ENCODE measurements at places on chromosomes 5 and 9. TPM values are rescaled to one million over a fixed set of nuclear protein-coding genes. Genes with fewer than 3 reads are reported as not detected.

GRCh38 chr5:138585157-138585556 lies 10.0 kb upstream of the HSPA9 start:
- H3K4me3 ChIP-seq, result no peak overlapping the region
- no peak overlapping the region for H3K27ac ChIP-seq
- no peaks in the 10 kb centered on the region for H3K36me3 ChIP-seq
- peaks cover 1% of the 10 kb centered on the region for H3K27me3 ChIP-seq
- H3K4me1 ChIP-seq, result no peaks in the 10 kb centered on the region

DNA sequence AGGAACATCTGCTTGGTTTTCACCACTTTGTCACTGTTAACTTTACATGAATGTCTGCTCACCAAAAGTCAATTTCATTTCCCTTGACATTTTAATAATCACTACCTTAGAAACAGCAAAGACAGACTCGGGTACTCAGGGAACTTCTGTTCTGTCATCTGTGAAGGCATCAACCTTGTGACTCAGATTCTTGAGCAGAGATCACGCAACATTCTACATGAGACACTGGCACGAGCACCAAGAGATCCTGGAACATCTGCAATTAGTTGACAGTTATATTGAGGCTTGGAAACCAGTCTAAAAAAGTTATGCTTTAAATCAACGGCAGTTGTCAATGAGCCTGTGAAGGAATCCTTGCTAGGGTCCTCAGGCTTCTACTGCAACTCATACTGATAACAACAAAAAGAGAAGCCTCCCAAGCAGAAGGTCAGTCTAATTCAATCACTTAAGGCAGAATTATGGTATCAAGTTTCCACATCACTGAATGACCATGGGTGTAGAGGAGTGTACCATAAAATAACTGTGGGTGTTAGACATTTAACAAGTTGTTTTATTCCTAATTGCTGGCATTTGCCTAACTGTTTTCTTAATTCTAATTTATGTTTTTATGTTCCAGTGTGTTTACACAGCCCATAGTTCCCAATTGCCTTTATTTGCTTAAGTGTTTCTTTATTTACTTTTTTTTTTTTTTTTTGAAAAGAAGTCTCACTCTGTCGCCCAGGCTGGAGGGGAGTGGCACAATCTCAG lies 3.3 kb upstream of the PBX3 start:
- no peak for DNase-seq
- H3K27me3 ChIP-seq, result peaks cover 3% of the 10 kb centered on the region
- H3K27ac ChIP-seq, result no peak overlapping the region
- H3K4me1 ChIP-seq, result peaks cover 11% of the 10 kb centered on the region
- no peak overlapping the region for H3K4me3 ChIP-seq

DNA sequence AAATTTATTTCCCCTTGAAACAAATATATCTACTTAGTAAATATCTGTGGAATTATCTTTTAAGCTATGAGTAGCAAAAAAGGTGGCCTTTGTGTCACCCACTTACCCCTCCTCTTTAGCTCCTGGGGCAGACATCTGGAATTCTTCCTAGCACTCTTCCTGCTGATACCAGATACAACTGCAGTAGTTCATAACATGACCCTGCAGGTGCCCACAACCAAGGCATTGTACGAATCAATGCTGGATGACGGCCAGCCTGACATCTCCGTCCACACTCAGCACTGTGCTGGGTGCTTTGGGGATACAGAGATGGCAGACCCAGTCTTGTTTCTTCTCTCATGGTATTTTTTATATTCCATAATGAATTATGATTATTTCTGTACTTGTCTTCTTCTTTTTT lies 152.3 kb downstream of the GOLPH3 start:
- peaks cover 4% of the 10 kb centered on the region for H3K4me1 ChIP-seq
- no peaks in the 10 kb centered on the region for H3K27me3 ChIP-seq
- H3K4me3 ChIP-seq, result no peak overlapping the region
- H3K36me3 ChIP-seq, result no peaks in the 10 kb centered on the region

The FBXL17 gene
- total RNA-seq, result 3.0 TPM

- H3K27ac ChIP-seq, result no peak overlapping the region
- H3K27me3 ChIP-seq, result no peaks in the 10 kb centered on the region
- DNase-seq, result no peak
- H3K36me3 ChIP-seq, result peaks cover 9% of the 10 kb centered on the region
- no peak overlapping the region for H3K4me3 ChIP-seq
These were observed 8.9 kb downstream of the F2R start for GRCh38 chr5:76724871-76725270.

The N4BP3 gene
- total RNA-seq, result 33.4 TPM

DNA sequence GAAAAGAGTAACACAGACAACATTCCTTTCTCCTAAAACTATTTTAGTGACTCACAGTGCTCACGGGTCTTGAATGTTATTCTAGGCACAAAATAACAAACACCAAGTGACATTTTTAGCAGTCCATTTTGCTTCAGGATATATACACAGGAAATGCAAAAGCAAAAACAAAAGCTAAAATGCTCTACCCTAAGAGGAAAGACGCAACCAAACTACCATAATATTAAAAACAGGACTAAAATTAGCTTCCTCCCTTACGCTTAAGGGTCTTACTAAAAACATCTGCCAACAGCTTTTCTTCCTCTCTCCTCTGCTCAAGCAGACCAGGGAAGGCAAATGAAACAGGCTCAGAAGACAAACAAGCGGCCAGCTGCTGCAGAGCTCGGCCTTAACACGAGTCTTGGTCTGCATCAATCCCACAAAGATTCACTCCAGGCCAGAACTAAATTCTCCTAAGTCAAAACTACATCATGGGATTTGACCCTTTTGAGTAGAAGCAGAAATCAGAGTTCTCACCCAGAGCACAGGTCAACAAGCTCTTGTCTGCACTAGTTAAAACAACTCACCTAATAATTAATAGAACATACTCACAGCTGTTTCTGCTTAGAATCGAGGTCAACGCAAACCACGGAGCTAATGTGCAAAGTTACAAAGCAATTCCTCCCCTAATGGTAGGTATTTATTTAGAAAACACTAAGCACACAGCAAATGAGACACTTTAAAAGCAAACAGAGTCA lies 62.3 kb downstream of the RAPGEF1 start:
- no peaks in the 10 kb centered on the region for H3K27me3 ChIP-seq
- H3K36me3 ChIP-seq, result peaks cover 11% of the 10 kb centered on the region
- peaks cover 83% of the 10 kb centered on the region for H3K4me1 ChIP-seq
- no peak for DNase-seq

The ADAMTS2 gene
- total RNA-seq, result not detected

The CCL27 gene
- 0.43 TPM for total RNA-seq

DNA sequence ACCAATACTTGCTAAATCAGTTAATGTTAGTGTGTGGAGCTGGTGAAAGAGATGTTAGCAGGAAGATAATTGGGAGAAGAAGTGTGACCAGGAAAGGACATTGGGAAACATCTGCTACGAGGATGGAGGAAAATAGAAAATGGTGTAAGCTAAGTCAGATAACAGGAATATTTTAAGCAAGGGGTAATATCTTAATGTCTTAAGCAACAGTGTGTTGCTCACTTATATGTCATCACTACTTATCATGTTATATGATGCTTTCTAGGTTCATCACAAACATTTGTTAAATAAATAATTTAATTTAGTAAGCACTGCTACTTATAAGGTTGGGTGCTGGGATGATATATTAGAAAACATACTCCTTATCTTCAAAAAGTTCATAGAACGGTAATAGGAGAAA lies 326.1 kb downstream of the EDIL3 start:
- H3K27ac ChIP-seq, result no peak overlapping the region
- no peaks in the 10 kb centered on the region for H3K27me3 ChIP-seq
- no peaks in the 10 kb centered on the region for H3K36me3 ChIP-seq
- no peak overlapping the region for H3K4me3 ChIP-seq

- DNase-seq, result no peak
- peaks cover 61% of the 10 kb centered on the region for H3K36me3 ChIP-seq
- peak overlapping the region; percentile 94 for H3K27ac ChIP-seq
- H3K27me3 ChIP-seq, result no peaks in the 10 kb centered on the region
- H3K4me3 ChIP-seq, result peak overlapping the region; percentile 83
- peaks cover 78% of the 10 kb centered on the region for H3K4me1 ChIP-seq
These were observed 10.8 kb downstream of the STK10 start for GRCh38 chr5:172177176-172177575.

- H3K27me3 ChIP-seq, result no peaks in the 10 kb centered on the region
- H3K4me1 ChIP-seq, result no peaks in the 10 kb centered on the region
- no peaks in the 10 kb centered on the region for H3K36me3 ChIP-seq
- no peak overlapping the region for H3K4me3 ChIP-seq
- no peak overlapping the region for H3K27ac ChIP-seq
These were observed 216.2 kb upstream of the ACTBL2 start for GRCh38 chr5:57698802-57699201.

The SUB1 gene
- total RNA-seq, result 431 TPM

GRCh38 chr9:113808391-113809358 lies 67.4 kb upstream of the ZNF618 start:
- peaks cover 13% of the 10 kb centered on the region for H3K27me3 ChIP-seq
- H3K27ac ChIP-seq, result no peak overlapping the region
- no peak for DNase-seq

The QRFP gene
- total RNA-seq, result not detected

- H3K36me3 ChIP-seq, result no peaks in the 10 kb centered on the region
- DNase-seq, result no peak
- no peaks in the 10 kb centered on the region for H3K4me1 ChIP-seq
- no peak overlapping the region for H3K4me3 ChIP-seq
- no peaks in the 10 kb centered on the region for H3K27me3 ChIP-seq
These were observed 178.1 kb upstream of the COX7C start for GRCh38 chr5:86439593-86440110.

- no peak for DNase-seq
- no peaks in the 10 kb centered on the region for H3K36me3 ChIP-seq
- no peak overlapping the region for H3K27ac ChIP-seq
- H3K4me3 ChIP-seq, result no peak overlapping the region
- H3K27me3 ChIP-seq, result peaks cover 2% of the 10 kb centered on the region
- peaks cover 45% of the 10 kb centered on the region for H3K4me1 ChIP-seq
These were observed 121.8 kb upstream of the MTAP start for GRCh38 chr9:21680590-21680989.

DNA sequence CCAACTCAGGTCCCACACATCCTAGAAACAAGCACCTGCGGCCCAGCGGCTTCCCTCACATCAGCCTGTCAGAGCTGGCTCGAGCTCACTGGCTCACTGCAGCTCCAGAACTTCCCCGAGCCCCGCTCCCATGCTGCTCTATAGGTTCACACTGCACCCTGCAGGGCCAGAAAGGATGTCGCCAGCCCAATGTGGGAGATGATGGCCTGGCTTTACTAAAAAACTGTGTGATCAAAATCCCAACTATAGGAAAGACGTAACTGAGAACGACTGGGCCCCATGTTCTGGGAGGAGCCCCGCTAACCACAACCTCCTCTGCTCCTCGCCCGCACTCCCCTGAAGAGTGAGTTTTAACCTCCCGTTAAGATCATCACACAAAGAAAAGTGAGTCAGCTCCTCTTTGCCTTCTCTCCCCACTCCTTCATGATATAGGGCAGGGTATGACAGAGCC lies 4.6 kb downstream of the SURF4 start:
- DNase-seq, result peak; percentile 93
- peak overlapping the region; percentile 79 for H3K4me3 ChIP-seq
- H3K27ac ChIP-seq, result peak overlapping the region; percentile 98
- peaks cover 63% of the 10 kb centered on the region for H3K4me1 ChIP-seq
- H3K36me3 ChIP-seq, result peaks cover 74% of the 10 kb centered on the region
- no peaks in the 10 kb centered on the region for H3K27me3 ChIP-seq

- no peaks in the 10 kb centered on the region for H3K27me3 ChIP-seq
- no peak for DNase-seq
- H3K36me3 ChIP-seq, result peaks cover 5% of the 10 kb centered on the region
- no peaks in the 10 kb centered on the region for H3K4me1 ChIP-seq
- no peak overlapping the region for H3K27ac ChIP-seq
These were observed 163.4 kb downstream of the ERCC6L2 start for GRCh38 chr9:96038914-96039313.

DNA sequence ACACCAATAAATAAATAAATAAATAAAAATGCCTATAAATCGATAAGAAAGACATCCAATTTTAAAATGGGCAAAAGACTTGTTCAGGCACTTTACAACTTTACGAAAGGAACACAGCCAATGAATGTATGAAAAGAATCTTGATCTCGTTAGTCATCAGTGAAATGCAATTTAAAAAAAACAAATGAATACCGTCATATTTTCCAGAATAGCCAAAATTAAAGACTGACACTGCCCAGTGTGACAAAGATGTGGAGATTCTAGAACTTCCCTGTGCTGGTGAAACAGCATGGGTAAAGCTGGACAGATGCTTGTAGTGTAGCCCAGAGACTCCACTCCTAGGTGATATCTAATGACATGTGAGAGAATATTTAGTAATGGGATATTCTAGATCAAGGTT lies 127.1 kb downstream of the GOLPH3 start:
- no peak overlapping the region for H3K27ac ChIP-seq
- no peak overlapping the region for H3K4me3 ChIP-seq
- no peak for DNase-seq
- H3K36me3 ChIP-seq, result no peaks in the 10 kb centered on the region

GRCh38 chr5:91586232-91586631 lies 203.1 kb upstream of the ARRDC3 start:
- H3K4me1 ChIP-seq, result no peaks in the 10 kb centered on the region
- no peaks in the 10 kb centered on the region for H3K36me3 ChIP-seq
- H3K27ac ChIP-seq, result no peak overlapping the region
- H3K4me3 ChIP-seq, result no peak overlapping the region

The DAB2IP gene
- total RNA-seq, result 0.54 TPM

The SARDH gene
- 5.5 TPM for total RNA-seq

The CACFD1 gene
- total RNA-seq, result 1.3 TPM

DNA sequence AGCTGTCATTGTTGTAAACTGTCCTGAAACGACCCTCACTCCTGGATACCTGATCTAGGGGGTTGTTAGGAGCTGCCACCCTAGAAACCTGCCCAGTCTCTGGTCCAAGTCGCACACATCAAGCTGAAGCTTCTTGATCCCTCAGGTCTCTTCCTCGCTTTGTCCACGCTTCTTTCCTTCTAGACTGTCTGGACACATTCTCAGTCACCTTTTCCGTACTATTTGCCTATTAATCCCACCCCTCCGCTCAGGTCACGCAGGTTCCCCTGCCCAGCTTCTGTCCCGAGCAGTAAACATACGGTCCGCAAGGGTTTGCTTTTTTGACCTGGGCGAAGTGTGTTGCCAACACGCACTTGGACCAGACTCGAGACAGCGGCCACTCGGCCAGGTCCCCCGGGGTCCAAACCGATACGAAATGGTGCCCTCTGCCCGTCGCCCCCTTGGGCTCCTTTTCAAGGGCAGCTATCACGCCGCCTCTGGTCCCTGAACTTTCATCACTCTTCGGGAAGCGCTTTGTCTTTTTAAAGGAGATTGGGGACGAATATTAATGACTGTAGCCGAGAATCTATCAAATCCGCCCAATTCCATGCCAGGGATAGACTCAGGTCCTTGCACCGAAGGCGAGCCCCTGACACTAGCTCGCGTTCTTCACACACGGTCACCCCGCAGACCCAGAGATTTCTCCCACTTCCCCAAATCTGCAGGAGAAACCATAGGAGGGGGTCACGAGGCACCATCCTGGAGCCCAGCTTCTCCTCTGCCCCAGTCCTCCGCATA lies 814 bp downstream of the PLCXD3 start:
- no peaks in the 10 kb centered on the region for H3K36me3 ChIP-seq
- H3K27me3 ChIP-seq, result peaks cover 31% of the 10 kb centered on the region
- H3K27ac ChIP-seq, result no peak overlapping the region
- no peak overlapping the region for H3K4me3 ChIP-seq
- no peaks in the 10 kb centered on the region for H3K4me1 ChIP-seq
- no peak for DNase-seq

The CCDC171 gene
- 2.3 TPM for total RNA-seq

The SH3RF2 gene
- not detected for total RNA-seq

The PCDHA1 gene
- not detected for total RNA-seq
